ENCODE measurements at places on chromosomes 5 and 9.

DNA sequence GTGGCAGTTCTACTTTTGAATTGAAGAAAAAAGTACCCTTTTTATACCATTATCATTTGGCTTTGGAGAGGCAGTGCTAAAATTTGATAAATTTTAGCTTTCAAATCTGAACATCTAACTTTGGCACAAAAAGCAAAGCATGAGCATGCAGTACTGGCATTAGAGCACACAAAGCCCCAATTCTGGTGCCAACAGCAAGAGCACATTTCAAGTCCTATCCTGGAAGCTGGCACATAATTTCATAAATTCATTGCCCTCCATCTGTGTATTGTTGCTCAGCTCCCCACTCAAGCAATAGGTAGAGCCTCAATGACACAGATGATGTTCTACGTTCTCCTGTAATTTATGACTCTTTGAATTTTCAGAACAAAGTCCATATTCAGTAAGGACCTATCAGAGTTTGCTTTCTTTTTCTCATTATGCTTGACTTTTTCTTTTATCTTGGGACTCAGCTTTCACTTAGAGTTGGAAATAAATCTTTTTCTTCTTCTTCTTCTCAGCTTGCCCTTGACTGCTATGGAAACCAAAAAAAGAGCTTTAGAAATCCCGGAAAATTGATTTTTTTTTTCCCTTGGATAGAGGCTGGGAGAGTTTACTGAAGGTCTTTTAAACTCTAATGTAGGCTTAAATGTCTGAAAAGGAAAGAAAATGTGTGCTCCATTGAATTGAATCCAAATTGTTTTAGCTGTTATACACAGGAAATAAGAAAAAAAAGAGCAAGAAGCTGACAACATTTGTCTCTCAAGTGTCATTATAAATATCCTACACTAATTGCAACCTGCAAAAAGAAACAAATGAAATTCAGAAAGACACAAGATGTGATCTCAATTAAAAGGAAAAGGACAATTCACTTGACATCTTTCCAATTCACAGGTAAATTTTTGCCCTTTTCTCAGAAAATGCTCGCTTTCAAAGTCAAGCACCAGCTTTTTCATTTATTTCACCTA is 380.8 kb upstream of the CDH18 start:
- DNase-seq = no peak

DNA sequence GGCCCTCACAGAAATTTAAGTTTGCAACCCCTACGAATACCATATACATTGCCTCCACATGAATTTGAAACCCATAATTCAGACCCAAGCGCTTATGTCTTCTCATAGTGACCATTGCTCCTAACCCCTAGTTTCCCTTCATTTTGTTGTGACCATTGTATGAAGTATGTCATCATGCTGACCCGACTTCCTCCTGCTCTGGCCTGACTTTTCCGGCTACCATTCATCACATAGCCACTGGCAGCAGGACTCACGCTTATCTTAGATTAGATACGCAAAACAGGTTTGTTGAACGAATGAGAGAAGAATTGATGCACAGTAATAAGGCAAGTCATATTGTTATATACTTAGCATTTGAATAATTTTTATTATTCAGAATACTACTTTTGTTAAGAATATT is 345.4 kb downstream of the FBXL17 start:
- no peak for DNase-seq

DNA sequence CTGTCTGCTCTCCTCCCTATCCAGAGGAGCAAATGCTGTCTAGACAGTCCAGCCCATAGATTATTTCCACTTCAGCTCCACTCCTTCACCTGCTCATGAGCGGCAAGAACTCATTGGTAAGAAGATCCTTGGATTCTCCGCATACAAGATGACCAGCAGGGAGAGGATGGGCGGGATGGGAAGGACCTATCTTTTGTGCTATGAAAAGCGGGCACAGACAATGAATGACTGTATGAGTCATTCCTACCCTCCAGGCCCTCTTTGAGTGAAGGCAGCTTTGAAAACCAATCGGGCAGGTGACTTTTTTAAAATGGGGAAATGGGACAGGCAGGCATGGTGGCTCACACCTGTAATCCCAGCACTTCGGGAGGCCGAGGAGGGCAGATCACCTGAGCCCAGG is 49.4 kb downstream of the SMIM23 start:
- no peak for DNase-seq

- DNase-seq = no peak
Measured at GRCh38 chr9:137233143-137233980, 2.7 kb downstream of the SLC34A3 start.

DNA sequence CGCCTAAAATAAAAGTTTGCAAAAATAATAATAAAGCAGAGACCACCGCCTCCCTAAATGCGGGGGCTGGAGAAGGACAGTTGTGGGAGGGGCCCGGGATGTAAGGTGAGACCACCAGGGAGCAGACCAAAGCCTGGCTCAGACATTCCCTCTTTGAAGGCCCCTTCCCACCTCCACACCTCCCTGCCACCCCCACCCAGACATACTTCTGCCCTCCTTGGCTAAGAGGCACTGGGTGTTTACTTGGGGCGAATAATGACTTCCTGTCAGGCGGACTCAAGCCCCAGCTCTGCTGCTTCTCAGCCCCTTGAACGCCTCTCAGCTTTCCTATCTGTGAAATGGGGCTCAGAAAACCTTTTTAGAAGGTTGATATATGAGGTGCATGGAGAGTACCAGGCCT is 58.8 kb upstream of the GGTA1 start:
- DNase-seq = no peak

DNA sequence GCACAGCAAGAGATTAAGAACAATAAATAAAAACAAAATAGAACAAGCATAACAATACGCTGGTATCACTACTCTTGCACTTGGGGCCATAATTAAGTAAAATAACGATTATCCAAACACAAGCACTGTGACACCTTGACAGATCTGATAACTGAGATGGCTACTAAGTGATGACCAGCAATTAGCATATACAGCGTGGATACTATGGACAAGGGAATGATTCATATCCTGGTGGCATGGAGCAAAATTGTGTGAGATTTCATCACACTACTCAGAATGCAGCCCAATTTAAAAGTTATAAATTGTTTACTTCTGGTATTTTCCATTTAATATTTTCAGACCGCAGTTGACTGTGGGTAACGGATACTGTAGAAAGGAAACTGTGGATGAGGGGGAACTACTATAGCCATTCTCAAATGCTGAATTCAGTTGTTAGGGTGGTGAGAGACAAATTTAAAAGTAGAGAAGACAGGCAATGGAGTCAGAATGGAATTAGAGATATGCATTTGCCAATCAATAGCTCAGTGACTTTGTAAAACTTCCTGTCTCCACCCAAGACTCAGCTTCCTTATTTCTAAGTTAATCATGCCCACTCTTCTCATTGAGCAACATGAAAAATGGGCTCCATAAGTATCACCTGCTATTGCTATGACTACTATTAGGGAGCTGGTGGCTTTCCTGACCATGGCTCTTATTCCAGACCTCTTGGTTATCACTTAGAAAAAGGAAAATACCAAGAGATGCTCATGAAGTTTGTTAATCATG is 300.8 kb downstream of the TRIM32 start:
- DNase-seq = no peak
